ENCODE measurements at places on chromosomes 4 and X.

DNA sequence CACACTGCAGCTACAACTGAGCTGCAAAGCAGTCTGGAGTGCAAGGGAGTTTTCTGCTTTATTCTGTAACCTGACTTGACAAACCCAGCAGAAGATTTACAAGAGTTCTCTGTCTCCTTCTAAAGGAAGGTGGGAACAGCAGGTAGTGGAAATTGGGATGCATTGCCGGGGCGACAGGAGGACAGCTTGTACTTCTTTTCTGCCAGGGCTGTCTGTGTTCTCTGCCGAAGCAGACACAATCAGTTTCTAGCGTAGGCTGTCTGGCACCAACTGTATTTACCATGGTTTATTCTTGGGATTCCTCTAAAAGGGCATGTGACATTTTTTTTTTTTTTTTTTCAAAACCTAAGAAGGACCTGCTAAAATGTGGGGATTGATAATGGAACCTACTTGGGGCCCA lies 190.8 kb upstream of the GK2 start:
- DNase-seq = no peak

- no peak for DNase-seq
These were observed 377.7 kb downstream of the PRDM5 start for GRCh38 chr4:120544838-120545237.

GRCh38 chr4:6047130-6047673 lies 29.0 kb upstream of the C4orf50 start:
- no peak for DNase-seq

- no peak for DNase-seq
These were observed 14.2 kb upstream of the ADD1 start for GRCh38 chr4:2829321-2829932.

DNA sequence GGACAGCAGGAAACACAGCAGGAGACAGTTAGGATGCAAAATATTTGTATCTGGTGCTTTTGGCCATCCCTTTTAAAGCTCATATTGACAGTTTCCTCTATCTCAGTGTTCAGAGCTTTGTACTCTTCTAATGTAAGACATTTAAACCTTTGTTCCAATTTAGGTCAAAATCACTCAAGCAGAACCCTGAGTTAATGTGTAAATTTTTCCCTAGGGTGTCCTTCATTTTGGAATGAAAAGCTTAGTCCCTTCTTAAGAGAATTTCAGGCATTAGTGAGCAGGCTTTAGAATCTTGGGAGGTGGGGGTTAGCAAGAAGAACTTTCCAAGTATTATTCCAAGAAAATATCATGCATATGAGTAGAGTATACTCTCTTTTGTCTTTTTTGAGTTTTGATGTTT lies 188.7 kb downstream of the GBA3 start:
- no peak for DNase-seq

DNA sequence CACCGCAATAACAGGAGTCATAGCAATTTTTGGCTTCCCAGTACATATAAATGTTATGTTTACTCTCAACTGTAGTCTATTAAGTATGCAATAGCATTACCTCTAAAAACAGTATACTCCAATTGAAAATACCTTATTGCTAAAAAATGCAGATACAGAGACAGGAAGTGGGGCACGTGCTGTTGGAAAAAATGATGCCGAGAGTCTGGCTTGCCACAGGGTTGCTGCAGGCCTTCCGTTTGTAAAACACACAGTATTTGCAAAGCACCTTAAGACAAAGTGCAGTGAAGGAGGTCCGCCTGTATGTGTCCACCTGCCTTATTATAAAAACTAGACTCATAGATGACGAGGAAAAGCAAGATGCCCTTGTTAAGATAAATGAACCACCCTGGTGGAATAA lies 23.5 kb downstream of the CD99 start:
- no peak for DNase-seq

DNA sequence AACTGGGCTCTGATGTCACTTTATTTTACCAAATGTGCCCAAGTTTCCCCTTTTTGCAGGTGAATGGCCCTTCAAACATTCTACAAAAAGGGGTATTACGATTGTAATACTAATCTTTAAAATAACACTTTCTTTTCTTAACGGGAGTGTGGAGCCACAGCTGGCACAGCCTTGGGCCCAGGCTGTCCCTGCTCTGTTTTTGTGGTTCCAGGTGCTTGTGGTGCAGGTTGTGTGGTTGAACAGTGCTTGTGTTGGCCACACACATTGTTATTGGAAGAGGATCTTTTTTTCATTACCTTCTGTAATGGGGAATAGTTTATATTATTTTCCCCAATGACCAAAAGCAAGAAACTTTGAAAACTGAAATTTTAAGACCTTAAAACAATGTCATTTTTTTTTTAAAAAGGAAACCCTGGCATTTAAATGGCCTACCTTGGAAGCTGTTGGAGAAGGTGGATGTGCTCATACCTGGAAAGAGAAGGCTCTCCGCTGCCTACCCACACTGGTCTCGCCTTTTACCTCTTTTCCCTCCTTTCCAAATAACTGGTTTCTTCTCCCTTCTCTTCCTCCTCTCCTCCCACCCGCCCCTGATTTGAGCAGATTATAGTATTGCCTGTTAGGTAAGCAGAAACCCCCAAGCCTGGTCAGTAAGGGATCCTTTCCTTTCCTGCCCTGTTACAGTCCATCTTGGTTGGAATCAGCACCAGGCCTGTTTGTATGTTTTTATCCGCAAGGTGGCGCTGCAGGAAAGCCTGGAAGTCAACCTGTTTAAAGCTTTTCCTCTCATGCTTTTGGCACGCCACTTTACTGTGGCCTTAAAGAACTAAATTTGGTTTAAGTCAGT lies 28.6 kb downstream of the HADH start:
- DNase-seq = peak; percentile 60

DNA sequence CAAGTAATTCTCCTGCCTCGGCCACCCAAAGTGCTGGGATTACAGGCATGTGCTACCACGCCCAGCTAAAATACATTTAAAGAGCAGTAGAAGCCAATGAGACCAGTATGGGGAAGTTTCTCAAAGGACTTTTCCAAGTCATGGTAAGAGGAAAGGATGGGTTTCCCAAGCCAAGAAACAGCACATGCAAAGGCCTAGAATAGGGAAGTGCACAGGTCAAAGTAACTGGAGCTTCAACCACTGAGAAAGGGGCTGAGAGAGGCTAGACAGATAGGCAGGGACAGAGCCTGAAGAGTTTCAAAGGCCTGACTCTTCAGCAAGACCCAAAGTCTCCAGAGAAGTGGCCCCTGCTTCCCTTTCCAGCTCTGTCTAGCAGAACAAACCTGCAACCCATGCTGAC lies 162.1 kb downstream of the CORIN start:
- no peak for DNase-seq

- no peak for DNase-seq
These were observed 38.6 kb upstream of the TEX13D start for GRCh38 chrX:124293810-124294209.

DNA sequence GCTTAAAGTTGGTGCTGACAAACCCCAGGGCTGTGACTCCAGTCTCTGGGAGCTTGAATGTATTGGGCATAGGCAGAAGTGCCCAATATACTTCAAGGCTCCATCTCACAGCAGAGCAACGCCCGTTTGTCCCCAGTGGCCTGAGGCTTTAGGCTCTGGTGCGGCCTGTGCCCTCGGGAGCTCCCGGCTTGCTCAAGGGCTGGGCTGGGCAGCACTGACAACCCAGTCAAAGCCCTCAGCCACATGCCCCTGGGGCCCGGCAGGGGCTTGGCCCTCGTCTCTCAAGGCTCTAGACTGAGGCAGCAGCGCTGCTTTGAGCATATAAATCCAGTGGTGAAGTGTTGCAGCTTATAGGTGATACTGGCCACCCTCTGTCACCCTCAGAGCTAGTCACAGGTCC lies 203.7 kb downstream of the AFAP1 start:
- no peak for DNase-seq

- no peak for DNase-seq
These were observed 330.9 kb upstream of the PPP1R2C start for GRCh38 chrX:43108828-43109227.

- DNase-seq = no peak
These were observed 20.0 kb downstream of the RHOH start for GRCh38 chr4:40216622-40217366.

DNA sequence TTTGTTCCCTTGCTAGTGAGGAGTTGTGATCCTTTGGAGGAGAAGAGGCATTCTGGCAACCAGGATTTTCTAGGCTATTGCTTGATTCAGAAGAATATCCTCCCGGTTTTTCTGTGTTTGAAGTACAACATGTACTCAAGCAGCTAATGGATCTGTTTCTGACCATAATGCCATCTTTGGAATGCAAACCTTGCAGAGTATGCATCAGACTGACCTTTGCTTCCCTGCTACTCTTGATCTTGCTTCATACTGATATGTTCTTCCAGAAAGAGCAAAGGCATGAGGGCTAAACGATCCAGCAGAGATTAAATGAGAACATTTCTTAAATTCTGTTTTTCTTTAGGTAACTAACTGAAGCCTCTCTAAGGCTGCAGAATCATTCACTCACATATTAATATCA lies 265.4 kb upstream of the SLC7A11 start:
- DNase-seq = no peak

GRCh38 chrX:122582280-122582974 lies 601.7 kb upstream of the GRIA3 start:
- no peak for DNase-seq

- no peak for DNase-seq
These were observed 43.6 kb downstream of the TSC22D3 start for GRCh38 chrX:107731831-107732502.

DNA sequence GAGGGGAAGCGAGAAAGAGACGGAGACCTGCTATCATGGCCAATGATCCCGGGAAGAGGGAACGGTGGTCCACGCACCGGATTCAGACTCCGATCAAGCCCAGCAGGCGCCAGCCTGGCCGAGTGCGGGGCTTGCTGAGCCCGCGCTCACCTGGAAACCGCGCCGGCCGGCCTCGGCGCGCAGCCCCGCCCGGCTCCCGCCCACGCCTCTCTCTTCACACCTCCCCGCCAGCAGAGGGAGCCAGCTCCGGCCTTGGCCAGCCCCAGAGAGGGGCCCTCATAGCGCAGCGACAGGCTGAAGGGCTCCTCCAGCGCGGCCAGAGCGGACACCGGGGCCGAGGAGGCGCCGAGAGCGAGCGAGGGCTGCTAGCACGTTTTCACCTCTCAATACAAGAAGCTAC lies 36.8 kb upstream of the SPANXN2 start:
- no peak for DNase-seq

GRCh38 chr4:158809611-158810486 lies 41.0 kb downstream of the FNIP2 start:
- no peak for DNase-seq

GRCh38 chr4:3307060-3307459 lies 14.2 kb downstream of the RGS12 start:
- no peak for DNase-seq

DNA sequence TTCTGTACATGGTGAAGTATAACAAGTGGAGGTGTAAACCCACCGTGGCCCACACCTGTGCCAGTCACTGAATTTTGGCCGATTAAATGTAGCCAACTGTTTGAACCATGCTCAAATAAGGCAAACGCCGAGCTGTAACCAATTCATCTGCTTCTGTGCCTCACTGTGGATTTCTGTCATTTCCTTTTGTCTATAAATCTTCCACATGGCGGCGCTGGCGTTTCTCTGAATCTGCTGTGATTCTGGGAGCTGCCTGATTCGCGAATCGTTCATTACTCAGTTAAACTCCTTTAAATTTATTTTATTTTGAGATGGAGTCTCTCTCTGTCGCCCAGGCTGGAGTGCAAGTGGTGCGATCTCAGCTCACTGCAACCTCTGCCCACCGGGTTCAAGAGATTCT lies 19.2 kb downstream of the SUPT20HL2 start:
- no peak for DNase-seq

DNA sequence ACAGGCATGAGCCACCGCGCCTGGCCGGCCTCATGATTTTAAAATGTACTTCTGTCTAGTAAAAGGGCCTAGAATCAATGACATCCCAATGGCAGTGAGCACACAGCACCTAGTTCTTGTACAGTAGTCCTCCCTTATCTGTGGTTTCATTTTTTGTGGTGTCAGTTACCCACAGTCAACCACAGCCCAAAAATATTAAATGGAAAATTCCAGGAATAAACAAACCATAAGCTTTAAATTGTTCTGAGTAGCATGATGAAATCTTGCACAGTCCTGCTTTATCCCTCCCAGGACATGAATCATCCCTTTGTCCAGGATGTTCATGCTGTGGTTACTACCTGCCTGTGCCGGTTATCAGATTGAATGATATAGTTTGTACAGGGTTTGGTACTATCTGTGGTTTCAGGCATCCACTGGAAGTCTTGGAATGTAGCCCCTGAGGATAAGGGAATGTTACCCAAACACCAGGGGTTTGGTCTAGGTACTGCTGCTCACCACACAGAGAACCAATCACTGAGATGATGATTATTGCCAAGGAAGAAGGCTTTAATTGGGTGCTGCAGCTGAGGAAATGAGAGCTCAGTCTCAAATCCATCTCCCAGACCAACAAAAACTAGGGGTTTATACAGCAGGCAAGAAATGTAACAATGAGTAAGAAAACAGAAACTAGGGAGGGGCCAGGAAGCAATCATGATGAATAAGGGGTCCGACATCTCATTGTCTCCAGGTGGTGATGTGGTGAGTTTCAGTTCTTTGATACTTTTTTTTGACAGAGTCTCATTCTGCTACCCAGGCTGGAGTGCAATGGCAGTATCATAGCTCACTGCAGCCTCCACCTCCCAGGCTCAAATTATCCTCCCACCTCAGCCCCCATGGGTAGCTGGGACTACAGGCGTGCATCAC lies 16.2 kb upstream of the FHL1 start:
- no peak for DNase-seq

DNA sequence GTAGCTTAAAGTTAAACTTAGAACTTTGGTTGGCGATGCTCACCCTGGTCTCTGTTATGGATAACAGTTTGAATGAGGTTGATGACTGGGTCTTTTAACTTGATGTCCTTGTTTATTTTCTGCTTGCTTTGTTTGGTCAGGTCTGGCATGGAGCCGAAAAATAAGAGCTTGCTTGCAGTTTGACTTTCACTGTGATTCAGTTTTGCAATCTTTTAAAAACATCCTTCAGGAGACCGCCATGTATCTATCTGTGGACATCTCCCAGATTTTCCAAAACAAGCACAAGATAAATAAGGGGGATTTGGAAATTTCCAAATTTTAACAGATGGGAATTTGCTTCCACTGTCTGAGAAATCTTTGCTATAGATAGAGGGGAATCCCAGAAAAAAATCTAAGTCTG lies 246.7 kb downstream of the PALLD start:
- DNase-seq = no peak

Measured in stimulated activated CD8-positive, alpha-beta memory T cell treated with anti-CD3 and anti-CD28 coated beads, Interleukin-7, amount 100 ng/mL, for 48 hours (primary cell).